ENCODE measurements at places on chromosomes 7 and 10.

GRCh38 chr7:19117870-19118608, 603 bp upstream of the TWIST1 start:
- DNase-seq = no peak

GRCh38 chr10:132265890-132266496, 41.8 kb downstream of the STK32C start:
- DNase-seq = no peak

DNA sequence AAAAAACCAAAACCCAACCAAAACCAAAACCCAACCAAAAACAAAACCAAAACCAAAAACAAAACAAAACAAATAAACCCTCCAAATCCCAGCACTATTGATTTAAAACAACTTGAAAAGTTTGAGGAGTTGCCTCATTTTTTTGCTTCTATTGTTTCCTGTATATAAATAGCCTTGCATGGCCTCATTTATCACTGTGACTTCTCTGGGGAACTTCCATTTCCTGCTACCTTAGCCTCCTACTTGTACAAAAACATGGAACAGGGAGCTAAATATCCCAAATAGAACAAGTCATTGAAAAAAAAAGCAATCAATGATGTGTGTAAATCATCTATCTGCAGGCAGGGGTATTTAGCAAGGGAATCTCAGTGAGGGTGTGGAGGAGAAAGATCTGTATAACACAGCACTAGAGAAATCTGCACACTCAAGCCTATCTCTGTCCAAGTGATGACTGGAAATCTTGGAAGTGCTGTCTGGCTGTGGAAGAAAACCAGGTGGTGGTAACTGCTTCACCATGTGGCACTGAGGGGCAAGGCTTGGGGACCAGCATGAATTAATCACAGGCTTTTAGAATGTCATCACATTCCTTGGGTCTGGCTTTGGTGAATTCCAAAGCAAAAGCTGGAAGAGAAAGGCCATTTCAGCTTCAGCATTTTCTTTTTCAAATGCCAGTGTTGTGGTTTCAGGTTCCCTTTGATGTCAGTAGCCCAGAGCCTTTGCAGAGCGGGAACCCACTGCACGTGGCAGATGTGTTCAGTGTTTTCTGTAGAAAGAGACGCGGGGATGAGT, 349.5 kb upstream of the ZNF32 start:
- DNase-seq = no peak

DNA sequence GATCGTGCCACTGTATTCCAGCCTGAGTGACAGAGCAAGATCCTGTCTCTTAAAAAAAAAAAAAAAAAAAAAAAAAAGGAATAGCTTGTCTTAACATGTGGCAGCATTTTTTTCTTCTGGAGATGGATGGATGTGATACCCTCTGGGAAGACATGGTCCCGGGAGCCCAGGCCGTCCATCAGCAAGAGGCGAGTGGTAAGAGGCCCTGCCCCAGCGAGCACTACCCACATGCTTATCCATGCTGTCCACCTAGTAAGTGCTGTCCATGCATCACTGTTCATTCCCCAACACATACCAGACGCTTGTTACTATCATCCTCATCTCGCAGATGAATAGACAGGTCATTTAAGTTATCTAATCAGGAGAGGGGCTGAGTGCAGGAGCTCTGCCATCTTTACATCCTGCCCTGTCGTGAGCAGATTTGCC, 12.9 kb downstream of the ATP6V1F start:
- no peak for DNase-seq
